ENCODE measurements at places on chromosomes 7 and 10. TPM values are rescaled to one million over a fixed set of nuclear protein-coding genes. Genes with fewer than 3 reads are reported as not detected.

PSAP gene
- total RNA-seq: 1,464 TPM

PRKAR2B gene
- total RNA-seq: 7.9 TPM

DNA sequence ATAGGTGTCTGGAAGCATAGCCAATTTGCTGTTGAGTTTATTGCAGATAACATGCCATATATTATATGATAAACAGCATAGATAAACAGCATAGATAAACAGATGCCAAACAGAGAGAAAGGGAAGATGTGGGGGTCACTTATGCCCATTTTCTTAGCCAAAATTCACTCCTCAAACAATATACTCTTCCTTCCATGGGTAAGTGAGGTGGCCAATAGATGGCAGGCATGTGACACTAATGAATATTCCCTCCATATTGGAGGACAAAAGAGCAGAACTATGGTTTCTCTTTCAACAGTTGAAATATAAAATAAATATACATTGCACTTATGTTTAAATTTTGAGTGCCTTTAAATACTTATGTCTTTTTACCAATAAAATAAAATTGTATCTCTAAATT is 1212.8 kb downstream of the REEP3 start:
- no peak for DNase-seq

GRCh38 chr10:97771913-97772823 is at the start of gene SFRP5:
TSS of gene SFRP5 (minus strand) at chr10:97771999. CDS start at chr10:97771833, 166 bp downstream.
- DNase-seq: no peak

DNA sequence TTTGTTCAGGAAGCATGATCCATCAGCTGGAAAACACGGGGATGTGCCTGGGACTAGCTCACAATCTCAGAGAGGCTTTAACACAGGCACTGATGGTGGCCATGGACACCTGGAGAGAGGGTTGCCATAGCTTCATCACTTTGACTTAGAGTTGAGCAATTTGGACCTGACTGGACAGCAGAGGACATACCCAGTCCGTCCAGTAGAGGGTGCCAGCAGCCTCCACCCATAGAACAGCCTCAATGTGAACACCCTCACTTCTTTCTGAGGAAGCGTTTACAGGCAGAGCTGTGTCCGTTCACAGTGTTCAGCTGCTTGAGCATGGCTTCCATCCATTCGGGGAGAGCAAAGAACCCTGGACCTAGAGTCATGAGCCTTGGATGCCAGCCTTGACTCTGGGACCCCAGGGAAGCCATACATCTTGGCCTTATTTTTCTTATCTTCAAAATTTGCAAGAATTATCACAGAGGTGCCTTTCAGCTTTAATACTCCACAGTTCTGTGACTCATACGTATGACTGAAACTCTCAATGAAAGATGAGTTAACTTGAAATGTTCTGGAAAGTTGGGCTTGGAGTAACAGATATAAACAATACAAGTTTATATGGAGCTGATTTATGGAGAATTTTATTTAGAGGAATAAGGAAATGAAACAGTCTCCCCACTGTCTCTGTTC is 302.9 kb upstream of the PODXL start:
- peak; percentile 74 for DNase-seq

- no peak for DNase-seq
Measured at GRCh38 chr10:70312972-70313371, 29.2 kb upstream of the NPFFR1 start.

DNA sequence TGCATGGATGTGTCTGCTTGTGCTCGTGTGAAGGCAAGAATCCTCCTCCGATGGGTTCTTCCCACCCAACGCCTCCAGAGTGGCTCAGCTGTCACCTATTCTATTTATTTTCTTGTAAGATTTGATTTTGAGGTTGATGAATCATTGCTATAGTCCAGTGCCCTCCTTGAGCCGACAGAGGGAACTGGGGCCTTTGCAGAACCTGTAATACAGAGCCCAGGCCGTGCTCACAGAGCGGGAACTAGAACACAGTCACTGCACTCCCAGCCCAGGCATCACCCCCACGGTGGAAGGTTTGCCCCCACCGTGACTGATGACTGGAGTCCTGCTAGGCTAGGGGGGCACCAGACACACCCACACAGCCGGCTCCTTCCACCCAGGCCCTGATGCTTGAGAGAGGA is 2.0 kb downstream of the RARRES2 start:
- no peak for DNase-seq

DNA sequence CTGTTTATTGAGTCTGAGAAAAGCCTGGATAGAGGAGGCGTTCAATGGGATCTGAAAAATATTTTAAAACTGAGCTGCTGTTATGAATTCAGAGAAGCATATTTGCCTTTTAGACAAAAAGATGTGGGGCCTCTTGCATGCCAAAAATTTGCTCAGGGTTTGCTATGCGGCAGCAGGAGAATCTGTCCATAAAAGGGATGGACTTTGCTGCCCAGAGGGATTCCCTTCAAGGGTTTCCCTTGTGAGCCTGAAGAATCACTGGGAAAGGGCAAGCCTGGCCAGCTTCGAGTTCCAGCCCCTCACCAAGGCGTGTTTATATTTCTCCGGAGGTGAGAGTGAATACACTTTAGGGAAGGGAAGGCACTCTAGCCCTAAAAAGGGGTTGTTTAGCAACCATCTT is 55.5 kb upstream of the CALD1 start:
- no peak for DNase-seq

DNA sequence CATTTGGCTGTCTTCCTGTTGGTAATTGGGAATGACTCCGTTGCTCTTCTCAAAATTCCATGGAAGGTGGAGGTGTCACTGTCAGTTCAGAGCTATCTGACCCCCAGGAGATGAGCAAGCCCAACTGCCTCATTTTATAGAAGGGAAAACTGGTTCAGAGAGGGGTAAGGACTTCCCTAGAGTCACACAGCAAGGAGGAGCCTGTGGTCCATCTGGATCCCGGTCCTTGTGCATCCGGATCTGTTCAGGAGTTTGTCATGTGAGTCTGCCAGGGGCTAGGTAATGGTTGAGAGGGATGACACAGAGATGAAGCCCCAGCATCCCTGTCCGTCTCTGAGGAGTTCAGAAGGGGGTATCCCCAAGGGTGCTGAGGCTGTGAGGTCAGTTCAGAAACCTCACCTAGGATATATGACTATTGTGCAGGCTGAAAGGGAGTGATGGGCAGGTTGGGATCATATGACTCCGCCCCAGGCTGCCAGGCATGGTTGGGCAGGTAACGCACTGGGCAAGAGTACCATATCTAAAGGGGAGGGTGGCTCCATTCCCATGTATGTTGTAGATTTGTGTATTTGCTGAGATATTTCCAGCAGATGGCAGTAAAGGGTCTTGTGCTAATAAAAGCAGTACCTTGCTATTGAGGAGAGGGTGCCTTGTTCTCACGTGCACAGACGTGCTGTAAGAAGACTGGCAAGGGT is 16.0 kb upstream of the SLC29A3 start:
- DNase-seq: no peak

All from upper lobe of right lung (tissue), 1 donor.